ENCODE measurements at places on chromosomes 13 and 19.
A peak's percentile ranks its signal among the peaks of the same experiment; 100 is the strongest.

DNA sequence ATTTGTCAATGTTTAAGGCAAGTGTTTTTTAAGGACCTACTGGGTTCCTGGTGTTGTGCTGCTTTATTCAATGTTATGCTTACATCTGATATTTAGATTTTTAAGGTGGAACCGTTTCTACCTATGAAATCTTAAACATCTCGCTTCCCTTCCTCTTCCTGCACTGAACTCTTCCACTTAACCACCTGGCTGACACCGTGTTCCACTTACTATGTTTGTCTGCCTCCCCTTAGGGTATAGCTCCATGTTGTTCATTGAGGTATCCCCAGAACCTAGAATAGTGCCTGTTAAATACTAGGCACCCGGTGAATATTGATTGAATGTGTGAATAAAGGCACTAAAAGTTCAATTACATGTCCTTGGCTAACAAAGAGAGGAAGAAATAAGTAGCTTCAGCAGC, 104.9 kb downstream of the RNF17 start:
- DNase-seq = no peak

GRCh38 chr13:109577191-109577700, 209.1 kb downstream of the IRS2 start:
- DNase-seq = no peak

DNA sequence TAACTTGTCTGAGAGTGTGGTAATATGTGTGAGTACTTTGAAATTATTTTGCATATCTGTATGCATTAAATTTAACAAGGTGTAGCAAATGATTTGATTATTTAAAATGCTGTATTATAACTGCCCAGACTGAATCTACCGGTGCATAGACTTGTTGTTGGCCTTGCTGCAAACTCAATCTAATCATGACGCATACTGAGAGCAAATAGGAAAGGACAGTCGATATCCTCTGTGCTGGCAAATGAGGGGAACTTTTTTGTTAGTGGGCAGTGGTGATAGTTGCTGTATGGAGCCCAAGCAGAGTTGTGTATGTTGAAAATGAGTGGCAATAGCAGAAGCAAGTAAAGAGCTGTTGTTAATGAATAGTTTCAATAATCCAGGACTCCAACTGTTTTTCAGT, 127.4 kb downstream of the LMO7 start:
- DNase-seq = no peak

DNA sequence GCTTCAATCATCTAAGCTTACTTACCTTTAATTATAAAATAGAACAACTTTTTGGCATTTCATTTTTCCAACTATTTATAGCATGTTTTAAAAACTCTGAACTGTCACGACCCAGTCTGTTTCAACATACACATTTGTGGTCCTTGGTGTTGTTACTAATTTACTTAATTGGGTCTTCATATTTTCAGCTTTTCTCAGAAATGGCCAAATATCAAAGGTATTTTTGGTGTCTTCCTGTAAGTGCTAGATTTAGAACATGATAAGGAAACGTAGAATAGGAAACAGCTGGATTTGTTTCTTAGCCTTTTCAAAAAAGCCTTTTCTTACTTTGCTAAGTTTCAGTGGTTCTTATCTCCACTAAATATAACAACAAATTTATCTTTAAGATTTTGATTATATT, 11.4 kb downstream of the LPAR6 start:
- peak; percentile 38 for DNase-seq

- DNase-seq = no peak
Measured at GRCh38 chr13:113604186-113604585, 19.6 kb downstream of the TFDP1 start.

- no peak for DNase-seq
Measured at GRCh38 chr19:31226151-31226935, 122.9 kb downstream of the TSHZ3 start.

- DNase-seq = no peak
Measured at GRCh38 chr13:97499181-97499580, 65.2 kb downstream of the RAP2A start.

GRCh38 chr13:58191754-58192153, 560.2 kb downstream of the PCDH17 start:
- no peak for DNase-seq

DNA sequence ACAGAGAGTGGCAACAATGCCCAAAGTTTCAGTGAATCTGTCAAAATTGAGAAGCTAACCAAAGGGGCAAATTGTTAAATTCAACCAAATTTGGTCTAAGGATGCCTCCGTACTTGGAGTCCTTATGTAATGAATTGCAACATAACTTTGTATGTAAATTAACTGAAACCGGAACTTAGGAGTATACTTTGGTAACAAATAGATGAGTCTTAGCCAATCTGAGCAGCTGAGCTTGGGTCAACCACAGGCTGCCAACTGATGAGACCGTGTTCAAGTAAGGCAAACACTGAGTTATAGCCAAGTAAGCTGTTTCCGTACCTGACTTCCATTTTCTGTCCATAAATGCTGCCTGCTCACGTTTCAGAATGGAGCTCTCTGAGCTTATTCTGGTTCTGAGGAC, 5.3 kb downstream of the VWA8 start:
- peak; percentile 11 for DNase-seq

GRCh38 chr13:74047931-74048600, 86.1 kb downstream of the KLF12 start:
- no peak for DNase-seq

GRCh38 chr19:50290011-50290410, 39.2 kb downstream of the KCNC3 start:
- DNase-seq = no peak

DNA sequence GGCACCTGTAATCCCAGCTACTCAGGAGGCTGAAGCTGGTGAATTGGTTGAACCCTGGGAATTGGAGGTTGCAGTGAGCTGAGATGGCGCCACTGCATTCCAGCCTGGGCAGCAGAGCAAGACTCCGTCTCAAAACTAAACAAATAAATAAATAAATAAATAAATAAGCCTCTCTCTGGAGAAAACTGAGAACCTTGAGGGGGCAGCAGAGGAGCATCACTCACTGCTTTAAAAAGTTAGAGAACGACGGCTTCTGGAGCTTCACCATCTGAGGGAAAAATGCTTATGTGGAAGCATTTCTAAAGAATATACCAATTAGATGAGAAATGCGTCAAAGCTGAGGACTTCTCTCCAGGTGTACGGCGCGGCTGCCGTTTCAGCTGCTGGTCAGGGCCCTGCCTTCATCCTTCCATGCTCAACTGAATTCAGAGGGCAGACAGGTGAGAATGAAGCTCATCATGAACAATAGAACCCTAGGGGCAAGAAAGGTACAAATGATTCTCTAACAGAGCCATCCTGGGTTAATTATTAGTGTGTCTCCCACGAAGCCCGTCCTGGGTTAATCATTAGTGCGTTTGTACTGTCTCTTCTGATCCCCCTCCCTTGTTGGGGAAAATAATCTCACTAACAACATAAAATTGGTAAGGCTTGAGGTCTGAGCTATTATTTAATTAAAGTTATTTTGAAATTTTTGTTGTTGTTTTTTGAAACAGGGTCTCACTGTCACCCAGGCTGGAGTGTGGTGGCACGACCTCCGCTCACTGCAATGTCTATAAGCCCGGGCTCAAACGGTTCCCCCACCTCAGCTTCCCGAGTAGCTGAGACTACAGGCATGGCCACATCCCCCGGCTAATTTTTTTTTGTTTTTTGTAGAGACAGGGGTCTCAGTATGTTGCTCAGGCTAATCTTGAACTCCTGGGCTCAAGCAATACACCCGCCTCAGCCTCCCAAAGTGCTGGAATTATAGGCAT, 80.1 kb downstream of the IPO5 start:
- no peak for DNase-seq

DNA sequence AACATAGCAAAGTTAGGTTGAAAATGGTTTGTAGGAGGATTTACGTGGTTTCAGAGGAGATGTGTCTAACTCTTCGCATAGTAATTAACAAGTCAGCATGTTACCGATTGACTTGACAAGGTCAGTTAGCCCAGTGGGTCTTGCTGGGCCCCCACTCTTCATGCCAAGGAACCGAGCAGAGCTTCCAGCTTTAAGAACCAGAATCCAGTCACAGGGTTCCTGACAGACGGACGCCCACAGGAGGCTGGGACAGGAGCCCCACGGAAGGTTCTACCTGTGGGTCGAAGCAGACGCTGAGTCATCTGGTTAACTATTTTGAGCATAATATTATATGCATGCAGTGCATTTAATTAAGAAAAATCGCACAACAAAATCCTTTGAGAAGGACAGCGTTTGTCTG, 3.5 kb downstream of the TMEM255B start:
- no peak for DNase-seq

DNA sequence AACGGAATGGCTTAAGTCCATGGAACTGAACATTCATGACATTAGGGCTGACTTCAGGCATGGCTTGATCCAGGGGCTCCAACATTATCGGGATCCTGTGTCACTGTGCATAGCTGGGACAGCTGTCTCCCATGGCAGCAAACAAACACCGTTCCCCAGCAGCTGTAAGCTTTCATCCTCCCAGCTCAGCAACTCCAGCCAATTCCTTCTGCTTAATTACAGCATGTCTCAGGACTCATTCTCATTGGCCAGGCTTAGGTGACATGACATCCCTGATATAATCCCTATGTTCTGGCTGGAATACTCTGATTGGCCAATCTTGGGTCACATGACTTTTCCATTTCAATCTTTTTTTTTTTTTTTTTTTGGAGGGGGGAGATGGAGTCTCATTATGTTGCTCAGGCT, 10.9 kb upstream of the TLE5 start:
- DNase-seq = no peak

DNA sequence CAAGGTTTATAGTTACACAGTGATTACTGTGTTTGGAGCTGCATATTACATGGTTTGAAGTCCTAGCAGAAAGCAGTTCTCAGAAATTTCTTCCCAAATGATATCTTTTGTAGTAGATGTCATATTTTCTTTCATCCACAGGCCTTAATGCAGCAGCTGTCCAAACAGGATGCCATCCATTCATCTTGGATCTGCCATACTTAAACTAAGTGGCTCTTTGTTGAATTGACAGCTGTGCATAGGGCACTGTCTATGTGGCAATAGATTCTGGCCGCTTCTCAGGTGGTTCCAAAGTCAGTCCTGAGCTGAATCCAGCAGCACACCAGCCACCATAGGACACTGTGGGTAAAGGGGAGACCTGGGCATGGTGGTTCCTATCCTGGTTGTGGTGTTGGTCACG, 41.6 kb upstream of the SPRY2 start:
- no peak for DNase-seq

DNA sequence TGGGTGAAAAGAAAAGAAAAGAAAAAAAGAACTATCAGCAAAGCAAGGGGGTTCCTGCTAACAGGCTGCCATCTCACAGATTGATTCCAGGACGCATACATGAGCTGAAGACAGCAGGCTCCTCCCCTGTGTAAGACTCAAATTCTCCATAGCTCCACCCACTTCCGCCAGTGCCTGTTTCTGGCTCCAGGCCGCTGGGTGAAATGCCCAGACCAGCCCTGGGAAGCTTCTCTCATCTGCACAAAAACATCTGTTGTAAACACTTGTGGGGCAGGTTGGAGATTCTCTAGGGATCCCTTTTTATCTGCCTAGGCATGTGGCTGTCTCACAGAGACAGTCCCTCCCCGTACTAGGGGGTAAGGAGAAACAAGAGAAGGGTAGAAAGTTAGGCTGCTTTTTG, 1054.4 kb upstream of the SPRY2 start:
- no peak for DNase-seq

DNA sequence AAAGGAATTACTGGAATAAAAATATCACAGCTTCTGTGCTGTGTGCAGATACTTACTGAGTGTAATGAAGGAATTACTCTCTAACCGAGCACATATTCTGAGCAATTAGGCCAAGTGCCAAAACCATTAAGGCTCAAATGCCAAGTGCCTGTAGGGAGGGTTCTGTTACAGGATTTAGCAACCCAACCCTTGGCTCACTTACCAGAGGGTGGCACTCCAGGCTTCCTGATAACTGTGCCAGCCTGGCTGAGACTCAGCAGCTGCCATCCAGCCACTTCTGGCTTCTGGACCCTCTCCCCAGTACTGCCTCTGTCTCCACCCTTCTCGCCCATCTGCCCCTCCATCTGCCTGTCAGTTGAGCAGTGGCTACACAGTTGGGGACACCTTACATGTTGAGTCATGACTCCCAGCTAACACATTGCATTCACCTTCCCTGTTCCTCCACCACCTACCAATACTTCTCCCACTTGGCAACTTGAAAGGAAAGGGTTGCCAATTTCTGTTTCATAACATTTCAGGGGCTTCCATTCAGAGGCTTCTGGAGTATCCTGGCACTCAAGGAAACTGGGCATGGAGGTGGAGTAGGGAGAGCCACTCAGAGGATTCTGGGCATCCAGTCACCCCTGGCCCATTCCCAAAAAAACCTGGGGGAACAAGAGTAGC, 110.5 kb downstream of the COG6 start:
- no peak for DNase-seq

- DNase-seq = no peak
Measured at GRCh38 chr19:39923862-39924261, 10.6 kb downstream of the FCGBP start.

DNA sequence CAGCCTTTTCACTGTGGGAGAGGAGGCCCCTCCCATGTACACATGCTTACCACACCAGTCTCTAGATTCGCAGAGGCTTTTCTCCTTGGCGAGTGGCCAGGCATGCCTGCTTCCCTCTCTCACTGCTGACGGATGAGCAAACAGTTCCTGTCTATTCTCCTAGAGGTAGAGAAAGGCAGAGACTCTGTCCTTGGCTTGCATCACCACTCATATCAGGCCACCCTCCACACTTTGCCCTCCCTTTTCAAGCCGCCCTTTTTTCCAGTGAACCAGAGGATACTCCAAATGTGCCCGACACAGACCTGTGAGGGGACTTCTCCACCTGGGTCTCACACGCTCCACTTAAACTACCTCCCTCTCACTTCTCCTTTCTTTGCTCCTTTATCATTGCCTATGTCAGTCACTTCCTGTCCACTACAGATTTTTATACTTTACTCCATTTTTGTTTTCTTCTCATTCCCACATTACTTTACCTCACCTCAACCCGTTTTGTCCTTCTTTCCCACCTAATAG, 284.6 kb downstream of the DNAJC15 start:
- DNase-seq = peak; percentile 44

GRCh38 chr19:50553134-50553703, 15.0 kb downstream of the LRRC4B start:
- no peak for DNase-seq

DNA sequence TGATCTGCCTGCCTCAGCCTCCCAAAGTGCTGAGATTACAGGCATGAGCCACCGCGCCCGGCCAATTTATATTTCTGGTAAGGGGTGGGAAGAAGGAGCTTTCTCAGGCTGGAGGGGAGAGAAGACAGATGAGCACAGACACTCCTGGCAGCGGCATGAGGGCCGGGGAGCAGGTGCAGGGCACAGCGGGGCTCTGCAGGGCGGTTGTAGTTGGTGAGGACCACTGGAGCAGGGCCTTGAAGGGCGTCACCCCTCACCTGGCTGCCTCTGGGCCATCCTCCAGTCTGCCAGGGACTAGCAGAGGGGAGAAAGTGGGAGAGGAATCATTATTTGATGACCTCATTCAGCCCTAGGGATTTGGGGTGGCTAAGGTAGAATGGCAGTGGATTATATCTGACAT, 8.6 kb upstream of the CSNK1G2 start:
- DNase-seq = no peak

DNA sequence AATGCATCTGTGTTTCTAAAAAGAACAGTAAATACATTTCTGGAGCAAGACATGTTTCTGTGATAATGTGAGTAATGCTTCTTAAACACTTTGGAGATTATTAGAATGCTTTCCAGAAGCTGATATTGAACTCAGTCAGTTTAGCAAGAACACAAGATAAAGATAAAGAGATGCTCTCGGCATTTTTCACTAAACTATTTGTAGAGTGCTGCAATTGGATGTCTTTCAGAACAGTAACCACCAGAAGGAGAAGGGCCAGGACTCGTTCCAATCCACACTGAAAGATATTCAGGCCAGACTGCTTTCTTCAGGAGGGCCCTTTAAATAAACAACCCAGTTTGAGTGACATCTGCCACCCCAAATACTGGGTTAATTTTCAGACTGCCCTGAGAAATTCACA, 456.0 kb downstream of the TBC1D4 start:
- DNase-seq = no peak
